ENCODE measurements at places on chromosomes 3 and 15. TPM values are rescaled to one million over a fixed set of nuclear protein-coding genes. Genes with fewer than 3 reads are reported as not detected.

FAM107A gene
- not detected for total RNA-seq

DNA sequence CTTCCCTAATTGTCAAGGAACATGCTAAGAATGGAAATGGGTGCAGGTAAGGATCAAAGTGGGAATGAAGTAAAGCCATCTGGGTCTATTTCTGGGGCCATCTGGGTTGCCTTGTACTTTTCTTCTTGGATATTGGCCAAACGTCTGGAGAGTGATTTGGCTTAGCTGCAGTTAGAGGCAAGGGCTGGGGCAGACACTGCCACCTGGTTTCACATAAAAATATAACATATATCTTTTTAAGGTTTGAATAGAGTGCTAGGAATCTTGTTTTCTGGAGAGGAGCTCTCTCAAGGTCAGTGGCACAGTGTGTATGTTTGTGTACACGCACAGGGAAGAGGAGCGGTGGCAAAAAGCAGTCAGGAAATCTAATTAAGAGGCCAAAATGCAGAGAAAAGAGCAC lies 24.7 kb upstream of the EOMES start:
- no peak for DNase-seq

GRCh38 chr3:127424766-127425504 lies 137.1 kb upstream of the PRR20G start:
- DNase-seq, result no peak

C3orf33 gene
- 2.0 TPM for total RNA-seq

DNA sequence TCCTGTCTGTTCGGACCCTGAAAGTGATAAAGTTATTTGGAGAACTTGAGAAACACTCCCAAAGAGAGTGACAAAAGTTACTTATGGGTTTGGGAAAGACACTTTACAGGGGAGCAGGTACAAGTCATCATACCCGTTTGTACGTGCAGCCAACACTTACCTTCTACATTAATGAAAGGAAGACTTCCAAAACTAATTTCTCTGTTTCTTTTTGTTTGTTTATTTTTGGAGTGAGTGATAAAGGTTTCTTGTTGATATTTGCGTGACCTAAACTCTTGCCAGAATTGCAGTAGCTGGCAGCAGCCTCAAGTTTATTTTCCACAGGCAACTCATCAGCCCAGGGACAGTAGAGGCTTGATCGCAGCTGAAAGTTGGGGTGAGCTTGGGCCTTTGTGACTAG lies 8.4 kb downstream of the ABHD2 start:
- no peak for DNase-seq

DNA sequence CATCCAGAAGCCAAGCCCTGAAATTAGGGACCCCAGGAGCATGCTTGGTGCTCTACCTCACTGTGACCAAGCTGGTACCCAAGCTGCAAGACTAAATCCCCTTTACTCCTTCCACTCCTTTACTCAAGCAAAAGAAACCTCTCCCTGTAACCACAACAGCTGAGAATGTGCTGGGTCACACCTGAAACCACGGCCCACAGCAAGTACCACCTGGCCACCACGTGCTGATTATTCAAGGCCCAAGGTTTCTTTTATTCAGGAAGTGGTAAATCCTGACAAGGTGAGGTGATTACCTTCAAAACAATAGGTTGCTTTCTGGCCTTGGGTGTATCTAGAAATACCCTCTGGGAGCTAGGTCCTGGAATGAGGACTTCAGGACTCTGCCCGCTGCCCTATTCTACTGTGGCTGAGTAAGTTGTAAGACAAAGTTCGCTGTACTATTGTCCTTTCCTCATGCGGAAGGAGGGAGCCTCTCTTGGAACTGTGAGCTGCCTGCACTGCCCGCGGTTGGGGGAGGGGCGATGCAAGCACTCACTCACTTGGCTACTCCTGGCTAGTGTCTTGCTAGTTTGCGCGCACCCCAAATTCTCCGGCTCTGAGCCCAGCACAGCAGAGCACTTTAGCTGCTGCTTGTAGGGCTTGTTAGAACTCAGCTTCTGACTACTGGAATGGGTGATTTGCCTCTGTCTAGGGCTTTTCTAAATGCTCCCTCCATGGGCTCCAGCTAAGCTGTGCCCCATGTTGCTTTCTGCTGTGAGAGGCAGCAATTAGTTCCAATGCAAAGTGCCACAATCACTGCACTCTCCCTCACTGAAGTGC lies 487.1 kb upstream of the CNTN3 start:
- no peak for DNase-seq

TP63 gene
- total RNA-seq, result 0.51 TPM

DUOX2 gene
- not detected for total RNA-seq

CSPG4 gene
- not detected for total RNA-seq

GRCh38 chr15:44215594-44215993 lies 20.5 kb upstream of the FRMD5 start:
- no peak for DNase-seq

DNA sequence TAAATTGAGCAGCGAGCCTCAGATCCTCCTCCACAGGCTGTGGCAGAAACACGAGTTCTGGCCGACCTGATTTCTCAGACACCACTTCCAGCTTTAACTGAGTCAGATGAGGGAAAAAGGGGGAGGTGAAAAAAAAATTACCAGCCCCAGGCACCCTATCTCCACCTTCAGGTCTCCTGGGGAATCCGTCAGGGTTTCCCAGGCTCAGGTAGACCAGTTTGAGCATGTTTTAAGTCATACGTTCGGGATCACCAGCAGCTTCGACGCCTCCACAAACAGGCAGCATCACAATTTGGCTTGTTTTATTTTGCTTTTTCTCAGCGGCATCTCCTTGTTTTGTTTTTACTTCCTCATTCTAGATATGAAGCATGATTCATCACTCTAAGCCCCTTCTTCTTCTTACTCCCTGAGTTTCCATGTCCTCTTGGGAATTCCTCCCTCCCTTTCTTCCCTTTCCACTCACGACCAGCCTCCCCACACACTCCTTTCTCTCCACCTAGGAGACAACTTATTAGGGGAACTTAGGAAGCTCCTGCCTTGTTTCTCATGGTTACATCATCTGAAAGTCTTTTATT lies 190.1 kb downstream of the ZNF621 start:
- DNase-seq, result no peak

DNA sequence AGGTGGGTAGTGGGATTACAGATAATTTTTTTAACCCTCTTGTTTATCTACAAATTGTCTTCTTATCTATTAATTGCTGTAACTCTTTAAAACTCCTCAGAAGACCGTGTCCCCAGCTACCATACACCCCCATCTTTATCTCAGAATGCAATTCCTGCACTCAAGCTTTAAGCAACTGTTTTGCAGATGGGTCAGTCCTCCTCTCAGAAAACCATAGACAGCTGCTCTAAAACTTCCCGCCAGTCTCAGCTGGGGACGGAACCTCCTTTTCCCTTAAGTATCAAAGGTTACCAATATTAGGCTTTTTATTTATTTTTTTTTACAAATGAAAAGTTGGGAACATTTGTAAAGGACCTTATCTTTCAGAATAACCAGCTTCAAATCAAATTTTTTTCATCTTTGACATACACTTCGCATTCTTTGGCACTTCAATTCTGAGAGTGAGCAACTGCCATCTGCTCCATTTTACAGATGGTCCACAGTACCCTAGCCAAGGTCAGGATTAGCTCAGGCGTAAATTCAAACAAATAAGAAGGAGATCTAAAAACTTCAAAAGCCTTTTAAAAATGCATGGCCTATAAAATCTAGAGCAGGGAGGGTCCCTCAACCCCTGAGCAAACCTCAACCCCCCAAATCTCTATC lies 1.3 kb downstream of the GATM start:
- DNase-seq, result no peak

ADIPOQ gene
- total RNA-seq, result not detected

SLC6A11 gene
- not detected for total RNA-seq

SLC28A1 gene
- not detected for total RNA-seq

MORC1 gene
- total RNA-seq, result not detected

TGFBR2 gene
- 59.6 TPM for total RNA-seq

SRGAP3 gene
- total RNA-seq, result 0.54 TPM

DNA sequence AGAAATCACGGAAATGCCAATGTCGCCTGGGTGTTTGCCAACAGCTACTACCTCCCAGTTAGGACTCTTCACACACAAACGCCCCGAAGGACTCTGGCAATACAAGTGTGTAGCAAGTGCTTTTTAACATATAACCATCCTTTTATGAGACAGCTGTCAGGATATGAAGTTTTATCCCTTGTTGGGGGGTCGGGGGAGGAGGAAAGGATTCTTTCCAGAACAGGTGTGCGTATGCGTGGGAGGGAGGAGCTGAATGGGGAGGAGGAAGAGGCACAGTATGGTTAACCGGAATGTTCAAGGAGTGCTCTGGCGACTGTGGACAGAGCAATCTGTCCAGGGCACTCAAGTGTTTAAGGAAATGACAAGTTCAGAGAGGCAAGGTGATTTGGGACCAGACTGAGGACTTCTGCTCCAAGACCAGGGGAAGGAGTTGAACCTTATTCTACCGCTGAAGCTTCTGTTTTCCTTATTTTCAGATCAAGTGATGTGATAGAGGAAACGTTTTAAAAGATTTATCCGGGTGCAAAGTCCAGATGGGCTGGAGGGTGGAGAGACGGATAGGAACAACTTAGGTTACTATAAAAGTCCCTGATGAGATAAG lies 1.3 kb downstream of the TSPAN3 start:
- no peak for DNase-seq

GOLGA8J gene
- not detected for total RNA-seq

UTS2B gene
- total RNA-seq, result not detected
